ENCODE measurements at places on chromosomes 3 and 15. TPM values are rescaled to one million over a fixed set of nuclear protein-coding genes. Genes with fewer than 3 reads are reported as not detected.

RNU5B-1 gene
- not detected for total RNA-seq

DNA sequence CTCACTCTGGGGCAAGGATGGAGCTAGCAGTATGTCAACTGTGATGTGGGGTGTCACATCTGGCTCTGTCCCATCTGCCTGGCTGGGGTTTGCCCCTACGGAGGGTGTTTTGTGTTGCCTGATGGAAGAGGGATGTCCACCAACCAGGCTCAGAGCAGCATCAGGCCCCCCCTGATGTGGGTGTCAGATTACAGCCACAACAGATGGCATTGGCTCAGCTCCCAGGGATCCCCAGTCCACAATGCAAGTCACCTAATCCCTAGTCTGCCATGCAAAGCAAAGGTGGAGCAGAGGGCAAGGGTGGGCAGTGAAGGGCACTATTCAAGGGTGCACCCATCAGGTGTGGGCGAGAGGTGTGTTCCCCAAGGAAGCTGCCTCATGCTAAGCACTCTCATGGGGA lies 48.9 kb upstream of the AMOTL2 start:
- no peak overlapping the region for H3K4me3 ChIP-seq
- no peaks in the 10 kb centered on the region for H3K27me3 ChIP-seq
- H3K4me1 ChIP-seq: no peaks in the 10 kb centered on the region
- H3K27ac ChIP-seq: no peak overlapping the region
- DNase-seq: no peak

DNA sequence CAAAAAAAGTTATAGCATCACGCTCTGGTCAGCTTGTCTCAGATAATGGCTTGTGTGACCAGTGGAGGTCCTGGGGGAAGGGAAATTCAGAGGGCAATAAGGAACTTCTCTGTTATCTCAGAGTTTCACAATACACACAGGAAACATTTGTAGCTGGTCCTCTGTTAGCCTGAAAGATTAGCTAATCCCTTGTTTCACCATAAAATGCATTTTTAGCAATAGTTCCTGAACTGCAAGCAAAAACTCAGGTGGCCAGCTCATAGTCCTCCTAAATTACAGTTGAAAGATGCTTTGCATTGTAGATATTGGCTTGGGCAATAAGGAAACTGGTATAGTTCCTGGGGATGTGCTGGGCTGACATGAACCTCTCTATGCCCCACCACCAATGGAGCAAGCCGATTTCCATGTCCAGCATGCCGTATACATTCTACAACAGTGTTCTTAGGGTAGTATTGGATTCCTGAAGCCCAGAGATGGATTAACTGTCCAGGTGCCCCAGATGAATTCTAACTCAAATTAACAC lies 141.5 kb upstream of the TBL1XR1 start:
- no peaks in the 10 kb centered on the region for H3K27me3 ChIP-seq
- no peak overlapping the region for H3K4me3 ChIP-seq
- peaks cover 24% of the 10 kb centered on the region for H3K4me1 ChIP-seq
- H3K27ac ChIP-seq: no peak overlapping the region
- H3K36me3 ChIP-seq: no peaks in the 10 kb centered on the region

DNA sequence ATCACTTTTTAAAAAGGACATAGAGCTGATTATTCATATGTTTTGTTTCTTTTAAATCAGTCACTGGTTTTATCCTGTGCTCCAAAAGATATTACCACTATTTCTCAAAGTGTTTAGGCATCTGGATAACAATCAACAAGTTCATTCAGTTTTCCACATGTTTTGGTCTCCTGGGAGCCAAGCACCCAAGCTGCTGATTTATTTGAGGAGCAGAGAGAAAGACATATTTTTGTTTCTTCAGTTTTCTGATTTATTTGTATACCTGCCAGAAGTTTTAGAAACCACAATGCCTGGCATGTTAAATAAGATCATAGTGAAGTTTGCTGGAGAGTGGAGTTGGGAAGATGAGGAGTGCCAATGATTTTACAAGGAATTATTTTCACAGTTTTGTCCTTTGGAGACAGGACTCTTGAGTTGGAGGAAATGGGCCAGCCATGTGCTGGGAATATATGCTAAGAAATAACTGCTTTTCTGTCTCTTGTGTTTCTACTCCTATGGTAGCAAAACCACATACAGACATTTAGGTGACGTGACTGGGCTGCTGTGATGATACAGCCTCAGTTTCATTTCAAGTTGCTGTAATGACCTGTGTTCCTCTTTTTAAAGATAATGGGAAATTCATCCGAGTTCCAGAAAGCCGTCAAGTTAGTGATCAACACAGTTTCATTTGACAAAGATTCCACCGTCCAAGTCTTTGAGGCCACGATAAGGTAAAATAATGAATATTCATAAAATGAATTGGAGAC lies 11.7 kb downstream of the EDEM1 start:
- no peak overlapping the region for H3K4me3 ChIP-seq
- peaks cover 18% of the 10 kb centered on the region for H3K4me1 ChIP-seq
- no peak overlapping the region for H3K27ac ChIP-seq
- H3K36me3 ChIP-seq: peaks cover 48% of the 10 kb centered on the region
- no peaks in the 10 kb centered on the region for H3K27me3 ChIP-seq

GRCh38 chr3:196506687-196507086 lies 3.1 kb upstream of the RNF168 start:
- DNase-seq: no peak
- H3K4me1 ChIP-seq: peaks cover under 1% of the 10 kb centered on the region
- no peaks in the 10 kb centered on the region for H3K36me3 ChIP-seq
- H3K27me3 ChIP-seq: no peaks in the 10 kb centered on the region

CD200 gene
- 0.76 TPM for total RNA-seq

GRCh38 chr3:177196008-177196455 lies 1.2 kb downstream of the TBL1XR1 start:
- H3K4me3 ChIP-seq: peak overlapping the region; percentile 82
- H3K27me3 ChIP-seq: no peaks in the 10 kb centered on the region
- H3K4me1 ChIP-seq: peaks cover 23% of the 10 kb centered on the region
- DNase-seq: no peak
- peak overlapping the region; percentile 94 for H3K27ac ChIP-seq
- no peaks in the 10 kb centered on the region for H3K36me3 ChIP-seq

IQSEC1 gene
- 28.2 TPM for total RNA-seq

DNA sequence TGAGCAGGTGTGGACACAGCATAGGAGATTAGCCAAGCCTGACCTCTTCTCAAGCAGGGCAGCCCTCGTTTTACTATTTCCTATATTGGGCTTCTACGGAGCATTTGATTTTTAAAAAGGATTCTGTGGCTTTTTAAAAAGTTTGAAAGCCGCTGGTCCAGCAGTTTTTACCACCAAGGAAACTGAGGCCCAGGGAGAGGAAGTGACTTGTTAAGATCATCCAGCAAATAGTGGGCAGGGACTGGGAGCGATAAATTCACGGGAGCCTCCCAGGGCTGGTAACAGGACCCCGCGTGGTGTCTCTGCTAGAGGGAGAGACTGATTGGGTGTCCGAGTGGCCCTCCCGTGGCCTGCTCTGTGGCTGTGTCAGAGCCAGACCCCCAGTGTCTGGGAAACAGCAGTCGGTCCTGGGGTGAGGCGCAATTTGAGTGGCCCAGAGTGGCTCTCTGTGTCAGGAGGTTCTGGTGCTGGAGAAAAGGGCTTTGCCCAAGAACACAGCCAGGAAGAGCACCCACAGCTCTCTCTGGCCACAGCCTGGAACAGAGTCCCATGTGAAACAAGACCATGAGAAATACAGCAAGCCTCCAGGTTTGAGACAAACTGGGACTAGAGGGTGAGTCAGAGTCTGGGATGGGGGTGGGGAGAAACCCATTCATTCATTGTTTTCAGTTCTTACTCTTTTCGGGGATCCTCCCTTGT lies 4.2 kb downstream of the FURIN start:
- peak overlapping the region; percentile 97 for H3K4me3 ChIP-seq
- H3K4me1 ChIP-seq: peaks cover 42% of the 10 kb centered on the region
- peaks cover 22% of the 10 kb centered on the region for H3K36me3 ChIP-seq
- no peaks in the 10 kb centered on the region for H3K27me3 ChIP-seq

DNA sequence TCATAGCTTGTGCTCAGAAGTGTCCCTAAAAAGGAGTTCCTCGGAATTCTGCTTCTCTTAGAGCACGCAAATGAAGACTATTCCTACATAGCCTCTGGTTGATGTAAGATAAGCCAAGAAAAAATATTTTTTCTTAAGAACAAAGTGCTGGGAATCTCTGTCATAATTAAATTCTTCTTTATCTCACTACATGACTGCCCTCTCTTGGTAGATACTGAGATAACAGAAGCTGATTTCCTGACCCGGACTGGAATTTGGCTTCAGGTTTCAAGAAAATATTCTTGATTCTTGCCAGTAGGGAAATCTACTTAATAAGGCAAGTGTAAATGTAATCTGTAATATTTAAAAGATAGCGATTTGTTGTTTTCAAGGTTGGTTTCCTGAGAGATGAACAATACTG lies 31.3 kb upstream of the SETMAR start:
- H3K4me1 ChIP-seq: no peaks in the 10 kb centered on the region
- no peaks in the 10 kb centered on the region for H3K36me3 ChIP-seq
- no peak for DNase-seq
- no peaks in the 10 kb centered on the region for H3K27me3 ChIP-seq

MESP2 gene
- total RNA-seq: not detected

DNA sequence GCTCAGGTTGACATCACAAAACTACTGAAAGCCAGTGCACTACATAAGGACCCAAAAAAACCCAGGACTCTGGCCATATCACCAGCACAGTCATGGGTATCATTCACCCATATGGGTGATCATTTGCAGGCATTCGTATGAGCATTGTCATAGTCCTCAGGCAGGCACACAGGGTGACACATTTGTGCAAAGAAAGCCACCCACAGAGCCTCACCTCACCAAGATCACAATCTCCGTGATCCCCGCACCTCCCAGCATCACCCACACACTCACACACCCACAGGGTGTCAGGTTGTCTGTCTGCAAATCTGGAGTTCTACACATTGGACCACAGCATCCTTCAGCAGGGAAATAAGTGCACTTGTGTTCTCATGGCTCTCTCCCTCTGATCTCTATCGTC lies 166.0 kb upstream of the LPP start:
- no peak overlapping the region for H3K4me3 ChIP-seq
- no peaks in the 10 kb centered on the region for H3K36me3 ChIP-seq
- peaks cover 25% of the 10 kb centered on the region for H3K4me1 ChIP-seq

- no peak overlapping the region for H3K4me3 ChIP-seq
- H3K27ac ChIP-seq: no peak overlapping the region
- H3K27me3 ChIP-seq: no peaks in the 10 kb centered on the region
These were observed 203.1 kb downstream of the OPA1 start for GRCh38 chr3:193796089-193796488.

GRCh38 chr15:66515901-66516322 lies 10.8 kb downstream of the ZWILCH start:
- no peaks in the 10 kb centered on the region for H3K27me3 ChIP-seq
- no peaks in the 10 kb centered on the region for H3K36me3 ChIP-seq
- DNase-seq: no peak
- H3K4me1 ChIP-seq: no peaks in the 10 kb centered on the region

TNFAIP8L3 gene
- total RNA-seq: 3.9 TPM

CPEB1 gene
- total RNA-seq: 3.0 TPM

FBXO40 gene
- 20.6 TPM for total RNA-seq

GRCh38 chr3:149145974-149146373 lies 16.5 kb downstream of the HPS3 start:
- no peak overlapping the region for H3K27ac ChIP-seq
- peaks cover 6% of the 10 kb centered on the region for H3K36me3 ChIP-seq
- H3K4me1 ChIP-seq: no peaks in the 10 kb centered on the region
- DNase-seq: no peak
- no peak overlapping the region for H3K4me3 ChIP-seq

GRCh38 chr3:81452418-81452817 lies 309.0 kb downstream of the GBE1 start:
- H3K36me3 ChIP-seq: no peaks in the 10 kb centered on the region
- no peak for DNase-seq
- no peak overlapping the region for H3K4me3 ChIP-seq

GRCh38 chr3:29385046-29385830 lies 104.4 kb downstream of the RBMS3 start:
- H3K27ac ChIP-seq: peak overlapping the region; percentile 58
- H3K27me3 ChIP-seq: no peaks in the 10 kb centered on the region
- no peaks in the 10 kb centered on the region for H3K36me3 ChIP-seq
- no peak for DNase-seq
- peaks cover 13% of the 10 kb centered on the region for H3K4me1 ChIP-seq
- no peak overlapping the region for H3K4me3 ChIP-seq
